ENCODE measurements at places on chromosomes 4 and X.

DNA sequence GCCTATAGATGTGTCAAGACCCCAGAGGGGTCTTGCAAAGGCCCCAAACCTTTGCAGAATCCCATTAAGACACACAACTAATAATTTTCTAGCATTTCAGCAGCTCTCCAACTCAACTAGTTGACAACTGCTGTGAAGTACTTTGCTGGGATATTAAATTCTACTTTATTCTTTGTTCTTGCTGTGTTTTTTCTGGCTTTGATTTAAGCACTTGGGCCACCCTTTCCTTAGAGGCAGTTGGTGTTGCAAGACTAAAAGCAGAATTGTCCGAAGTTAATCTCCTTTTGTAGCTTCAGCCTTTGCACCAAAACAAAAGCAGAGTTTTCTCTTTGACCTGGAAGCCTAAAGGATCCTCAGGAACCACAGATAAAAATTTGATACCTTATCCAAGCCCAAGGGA is 353.1 kb upstream of the CLNK start:
- no peak for DNase-seq

DNA sequence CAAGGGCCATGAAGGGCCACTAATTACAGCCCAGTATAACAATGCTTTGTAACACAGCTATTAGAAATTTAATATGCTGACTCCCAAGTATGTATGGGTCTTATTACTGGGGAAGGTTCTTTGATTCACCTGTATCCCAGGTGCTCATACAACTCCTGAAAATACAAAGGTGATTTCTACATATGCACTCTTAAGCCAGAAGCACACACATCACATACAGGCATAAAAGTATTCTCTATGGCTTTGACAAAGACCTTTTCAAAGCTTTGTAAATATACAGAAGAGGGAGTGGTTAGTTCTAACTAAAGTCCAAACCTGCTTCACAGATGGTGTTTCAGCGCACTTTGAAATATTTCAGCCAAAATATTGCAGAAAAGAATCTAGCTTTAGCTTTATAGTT is 191.5 kb downstream of the SNCA start:
- no peak for DNase-seq

DNA sequence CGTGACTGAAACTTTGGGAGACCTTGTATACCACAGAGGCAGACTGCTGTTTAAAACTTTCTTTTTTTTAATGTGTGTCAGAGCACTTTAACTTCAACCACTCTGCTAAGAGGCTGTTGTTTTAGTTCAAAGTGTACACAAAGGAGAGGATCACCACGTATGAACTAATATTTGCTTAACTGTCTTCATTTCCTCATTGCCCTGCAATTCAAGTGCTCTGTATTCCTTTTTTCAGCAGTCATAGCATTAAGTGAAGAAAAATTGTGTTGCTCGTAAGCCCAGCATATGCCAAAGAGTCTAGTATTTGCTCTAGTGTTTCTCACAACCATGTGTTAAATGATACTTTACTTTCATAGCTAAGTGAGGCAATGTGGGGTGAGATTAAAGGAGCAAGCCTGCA is 63.0 kb upstream of the HHIP start:
- no peak for DNase-seq

- DNase-seq: no peak
These were observed 135.8 kb upstream of the PDLIM3 start for GRCh38 chr4:185671066-185671465.

DNA sequence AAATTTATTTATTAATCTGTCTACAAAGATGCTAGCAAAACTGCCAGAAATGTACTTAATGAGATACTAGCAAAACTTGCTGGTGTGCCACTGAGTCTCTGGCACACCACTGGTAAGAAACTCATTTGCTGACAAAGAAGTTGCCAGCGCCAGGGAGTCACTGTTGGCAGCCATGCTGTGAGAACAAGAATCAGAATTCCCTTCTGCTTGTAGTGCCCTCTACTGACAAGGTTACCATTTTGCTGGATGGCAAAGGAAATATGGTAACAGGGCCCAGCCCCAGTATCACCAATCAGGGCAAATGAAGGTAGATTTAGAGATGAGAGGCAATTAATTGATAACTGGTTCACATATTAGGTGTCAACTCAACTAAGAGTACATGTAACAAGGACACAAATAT is 750.1 kb upstream of the ADGRL3 start:
- no peak for DNase-seq

GRCh38 chr4:120694973-120695372 is 227.6 kb downstream of the PRDM5 start:
- peak; percentile 31 for DNase-seq

DNA sequence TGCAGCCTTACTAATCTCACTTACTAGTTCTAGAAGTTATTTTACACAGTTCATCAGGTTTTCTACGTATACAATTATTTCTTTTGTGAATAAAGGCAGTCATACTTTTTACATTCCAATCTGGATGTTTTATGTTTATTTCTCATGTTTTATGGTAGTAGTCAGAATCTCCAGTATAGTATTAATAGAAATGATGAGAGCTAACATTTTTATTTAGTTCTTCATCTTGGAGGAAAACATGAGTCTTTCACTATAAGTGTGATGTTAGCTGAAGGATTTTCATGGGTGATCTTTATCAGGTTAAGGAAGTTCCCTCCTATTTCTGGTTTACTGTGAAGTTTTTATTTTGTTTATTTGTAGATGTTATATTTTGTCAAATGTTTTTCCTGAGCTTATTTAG is 256.1 kb upstream of the GIMD1 start:
- DNase-seq: peak; percentile 16

GRCh38 chr4:172657081-172657480 is 511.5 kb upstream of the GALNT7 start:
- DNase-seq: no peak

DNA sequence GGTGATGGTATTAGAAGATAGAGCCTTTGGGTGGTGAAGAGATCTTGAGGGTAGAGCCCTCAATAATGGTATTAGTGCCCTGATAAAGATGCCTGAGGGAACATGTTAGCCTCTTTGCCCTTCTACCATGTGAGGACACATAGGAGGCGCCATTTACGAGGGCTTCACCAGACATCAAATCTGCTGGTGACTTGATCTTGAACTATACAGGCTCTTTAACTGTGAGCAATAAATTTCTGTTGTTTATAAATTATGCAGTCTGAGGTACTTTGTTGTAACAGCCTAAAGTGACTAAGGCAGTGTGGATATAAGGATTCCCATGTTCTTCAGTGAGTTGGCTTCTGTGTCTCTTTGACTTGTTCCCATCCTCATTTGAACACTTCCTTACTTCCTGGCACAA is 11.8 kb downstream of the MOB1B start:
- DNase-seq: no peak

- DNase-seq: peak; percentile 87
These were observed 27.1 kb upstream of the TAPT1 start for GRCh38 chr4:16253127-16253960.

- no peak for DNase-seq
These were observed 65.5 kb downstream of the GLRA3 start for GRCh38 chr4:174763454-174764104.

GRCh38 chrX:150694738-150695410 is 1.7 kb downstream of the MTMR1 start:
- no peak for DNase-seq

GRCh38 chr4:53703267-53703655 is 112.0 kb upstream of the LNX1 start:
- DNase-seq: no peak

DNA sequence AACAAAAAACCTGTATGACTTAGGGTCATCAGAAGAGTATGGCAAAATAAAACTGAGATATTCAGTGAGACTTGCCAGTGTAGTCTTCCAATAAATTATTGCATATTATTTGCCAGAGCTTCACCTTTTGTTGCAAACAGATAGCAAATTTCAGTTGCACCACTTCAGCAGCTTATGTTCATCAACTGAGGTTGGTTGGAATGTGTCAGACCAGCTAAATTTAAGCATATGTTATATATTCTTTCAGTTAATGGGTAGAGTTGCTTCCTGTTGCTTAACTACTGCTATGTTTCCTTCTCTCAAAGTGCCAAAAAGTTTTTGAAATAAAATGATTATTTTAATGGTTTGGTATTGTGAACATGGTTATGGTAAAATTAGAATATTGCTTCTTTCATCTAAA is 61.5 kb downstream of the GALNT7 start:
- peak; percentile 12 for DNase-seq

DNA sequence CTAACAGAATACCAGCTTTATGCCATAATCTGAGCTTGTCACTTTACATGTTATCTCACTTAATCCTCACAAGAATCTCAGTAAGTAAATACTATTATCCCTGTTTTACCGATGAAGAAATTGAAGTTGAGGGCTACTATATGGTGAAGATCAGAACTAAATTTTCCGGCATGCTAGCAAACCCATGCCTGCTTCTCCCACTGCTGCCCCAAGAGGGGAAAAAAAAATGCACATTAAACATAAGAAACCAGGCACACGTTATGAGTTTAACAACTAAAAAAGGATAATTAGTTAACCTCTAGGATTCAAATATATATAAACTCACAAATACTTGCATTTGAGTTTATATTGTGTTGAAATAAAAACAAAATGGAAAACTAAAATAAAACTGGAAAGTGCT is 10.8 kb downstream of the SLC10A7 start:
- no peak for DNase-seq

DNA sequence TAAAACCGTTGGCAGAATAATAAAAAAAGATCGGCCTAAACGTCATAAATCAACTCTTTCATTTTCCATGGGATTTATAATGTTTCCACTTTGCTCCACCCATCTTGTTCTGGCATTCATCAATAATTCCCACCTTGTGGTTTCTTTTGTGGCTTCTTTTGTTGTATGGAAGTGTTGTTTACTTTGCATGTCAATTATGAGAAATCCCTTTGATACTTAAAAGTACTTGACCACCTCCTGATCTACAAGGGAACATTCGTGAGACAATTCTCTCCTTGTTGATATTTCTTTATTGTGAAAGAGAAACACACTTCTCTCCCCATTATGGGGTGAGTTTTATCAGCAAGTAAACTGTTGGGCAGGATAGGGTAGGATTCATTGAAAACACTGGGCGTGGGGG is 2.8 kb downstream of the AMELX start:
- no peak for DNase-seq

GRCh38 chrX:132876523-132877338 is 81.7 kb downstream of the HS6ST2 start:
- no peak for DNase-seq

DNA sequence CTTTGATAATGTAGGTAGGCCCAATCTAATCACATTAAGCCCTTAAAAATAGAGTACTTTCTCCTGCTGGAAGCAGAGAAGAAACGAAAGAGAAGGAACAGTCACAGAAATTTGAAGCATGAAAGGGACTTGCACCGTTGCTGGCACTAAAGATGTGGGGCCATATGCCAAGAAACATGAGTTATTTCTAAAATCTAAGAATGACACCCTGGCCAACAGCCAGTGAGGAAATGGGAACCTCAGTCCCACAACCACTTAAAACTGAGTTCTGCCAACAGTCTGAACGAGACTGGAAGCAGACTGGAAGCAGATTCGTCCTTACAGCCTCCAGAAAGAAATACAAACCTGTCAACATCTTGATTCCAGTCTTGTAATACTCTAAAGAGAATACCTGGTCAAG is 70.1 kb downstream of the CENPC start:
- DNase-seq: no peak

DNA sequence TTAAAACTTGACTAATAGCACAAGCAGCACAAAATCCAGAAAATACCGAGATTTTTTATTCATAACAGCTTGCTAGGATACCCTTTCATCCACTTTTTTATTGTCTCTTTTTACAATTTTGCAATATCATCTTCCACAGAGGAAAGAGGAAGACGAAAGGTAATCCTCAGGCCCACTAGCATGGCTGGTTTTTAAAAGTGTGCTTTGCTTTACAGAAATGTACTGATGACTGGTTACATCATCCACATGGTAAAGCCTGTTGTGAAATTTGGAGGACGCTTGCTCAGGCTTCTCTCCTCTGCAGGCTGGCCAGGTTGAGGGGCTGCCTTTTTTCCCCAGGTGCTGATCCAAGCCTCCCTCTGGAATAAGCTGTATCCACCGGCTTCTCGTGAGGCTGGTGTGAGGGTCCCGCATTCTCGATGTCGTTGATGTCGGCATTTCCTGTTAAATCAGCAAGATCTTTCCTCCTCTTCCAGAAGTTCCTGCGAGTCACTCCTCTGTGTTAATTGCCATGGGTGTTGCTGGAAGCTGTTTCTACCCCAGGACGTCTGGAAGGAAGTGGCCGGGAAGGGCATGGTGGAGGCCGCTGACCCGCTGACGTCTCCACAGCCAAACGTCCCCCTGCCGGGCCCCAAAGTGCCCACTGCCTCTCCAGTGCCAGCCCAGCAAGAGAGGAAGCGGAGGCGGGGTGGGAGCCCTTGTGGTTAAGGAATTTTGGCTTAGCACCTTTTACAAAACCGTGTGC is 5.8 kb upstream of the DGKQ start:
- peak; percentile 43 for DNase-seq
